ENCODE measurements at places on chromosomes 7 and 10.

GRCh38 chr10:15521328-15521903 lies 150.3 kb upstream of the FAM171A1 start:
- DNase-seq, result no peak

- no peak for DNase-seq
These were observed 26.2 kb downstream of the PRKAR2B start for GRCh38 chr7:107070710-107071109.

GRCh38 chr7:21771906-21772610 lies 173.6 kb downstream of the CDCA7L start:
- no peak for DNase-seq

GRCh38 chr10:27998178-27998953 lies 513 bp downstream of the ODAD2 start:
- DNase-seq, result no peak

DNA sequence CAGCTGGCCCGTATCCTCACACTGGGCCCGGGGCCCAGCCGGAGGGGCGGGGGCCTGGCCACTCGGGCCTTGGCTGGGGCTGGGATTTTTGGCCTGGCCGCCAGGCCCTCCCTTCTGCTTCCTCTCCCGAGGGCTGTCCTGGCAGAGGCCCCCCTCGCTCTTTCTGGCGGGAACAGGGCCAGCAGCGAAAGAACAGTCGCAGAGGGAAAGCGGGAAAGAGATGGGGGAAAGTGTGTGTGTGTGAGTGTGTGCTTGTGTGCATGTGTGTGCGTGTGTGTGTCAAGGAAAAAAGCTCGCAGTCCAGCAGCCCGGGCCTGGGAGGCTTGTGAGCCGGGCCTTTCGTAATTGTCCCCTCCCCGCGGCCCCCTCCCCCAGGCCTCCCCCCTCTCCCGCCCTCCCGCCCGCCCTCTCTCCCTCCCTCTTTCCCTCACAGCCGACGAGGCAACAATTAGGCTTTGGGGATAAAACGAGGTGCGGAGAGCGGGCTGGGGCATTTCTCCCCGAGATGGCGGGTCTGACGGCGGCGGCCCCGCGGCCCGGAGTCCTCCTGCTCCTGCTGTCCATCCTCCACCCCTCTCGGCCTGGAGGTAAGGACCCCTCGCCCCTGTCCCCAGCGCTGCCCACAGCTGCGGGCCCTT lies at the start of gene ELN:
ELN (plus strand) TSS at position 491 of the 638 bp plus-strand sequence; CDS start at position 506, 15 bp downstream.
- DNase-seq, result peak; percentile 71

DNA sequence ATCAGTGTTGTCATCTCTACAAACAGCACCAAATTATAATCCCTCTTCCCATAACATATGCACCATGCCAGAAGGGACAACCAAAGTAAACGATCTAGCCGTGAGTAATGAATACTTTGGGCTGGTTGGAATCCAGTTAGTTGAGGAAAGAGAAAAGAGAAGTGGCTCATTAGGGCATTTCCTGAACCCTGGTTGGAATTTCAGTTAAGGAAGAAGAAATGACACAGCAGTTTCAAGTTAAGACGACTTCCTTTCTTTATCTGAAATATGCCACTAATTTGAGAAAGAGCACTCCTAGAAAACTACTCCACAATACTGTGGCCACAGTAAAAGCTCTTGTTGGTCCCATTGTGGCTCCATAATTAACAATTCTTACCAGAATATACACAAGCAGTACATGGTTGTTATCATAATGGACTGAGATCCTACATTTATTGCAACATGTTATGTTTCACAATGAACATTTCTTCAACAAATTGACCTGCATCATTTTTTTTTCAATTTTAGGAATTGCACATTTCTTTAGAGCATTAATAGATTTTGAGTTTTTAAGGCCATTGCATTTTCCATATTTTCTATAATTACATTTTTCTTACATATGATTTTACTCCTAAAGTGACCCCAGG lies at the start of gene TFEC:
TFEC (minus strand) TSS at position 113 of the 626 bp plus-strand sequence. CDS start 46,322 bp downstream, outside the sequence.
- DNase-seq, result peak; percentile 5

DNA sequence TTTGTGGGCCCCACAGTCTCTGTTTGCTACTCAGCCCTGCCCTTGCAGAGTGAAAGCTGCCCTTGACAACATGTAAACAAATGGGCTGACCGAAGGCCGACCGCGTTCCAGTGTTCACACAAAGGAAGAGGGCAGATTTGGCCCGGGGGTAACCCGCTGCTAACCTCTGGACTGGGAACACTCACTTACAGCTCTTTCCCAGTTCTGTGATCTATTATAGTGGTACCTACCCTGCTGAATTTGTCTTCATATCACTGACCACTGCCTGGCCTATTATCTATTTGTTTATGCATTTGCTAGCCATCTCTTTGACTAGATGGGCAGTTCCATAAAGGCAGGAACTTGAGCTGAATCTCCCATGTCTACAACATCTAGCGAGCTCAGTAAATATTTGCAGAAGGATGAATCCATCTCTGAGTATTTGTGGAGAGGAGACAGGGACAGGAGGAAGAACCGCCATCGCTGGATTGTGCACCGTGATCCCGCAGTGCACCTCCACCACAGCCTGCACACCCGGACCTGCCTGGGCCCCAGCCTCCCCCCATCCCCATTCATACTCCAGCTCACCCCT lies 15.2 kb downstream of the SLC29A3 start:
- no peak for DNase-seq

DNA sequence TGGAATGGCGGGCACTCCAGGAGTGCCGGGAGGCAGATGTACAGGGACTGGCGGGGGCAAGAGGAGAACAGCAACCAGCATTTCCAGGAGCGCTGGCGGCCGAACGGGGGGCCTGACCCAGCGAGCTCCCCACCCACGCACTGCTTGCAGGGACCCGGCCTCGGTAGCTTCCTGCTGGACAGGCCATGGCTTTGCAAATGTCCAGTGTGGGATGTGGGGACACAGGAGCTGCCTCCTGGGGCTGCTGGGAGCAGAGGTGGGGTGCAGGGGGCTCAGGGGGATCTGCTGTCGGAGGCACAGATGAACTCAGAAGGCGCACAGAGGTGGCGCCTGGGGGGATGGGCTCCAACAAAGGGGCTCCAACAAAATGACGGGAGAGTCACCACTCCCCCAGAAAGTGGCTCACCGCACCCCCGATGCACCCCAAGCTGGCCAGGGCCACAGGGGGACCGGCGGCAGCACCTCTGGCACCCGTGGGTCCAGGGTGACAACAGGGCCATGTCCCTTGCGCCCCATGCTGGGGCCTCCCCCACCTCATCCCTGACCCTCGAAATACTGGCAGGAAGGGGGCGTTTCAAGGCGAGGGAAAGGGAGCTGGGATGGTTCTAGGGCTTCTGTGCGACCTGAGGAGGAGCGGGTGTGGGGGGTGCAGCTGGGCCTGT lies 41.1 kb downstream of the AP5Z1 start:
- DNase-seq, result no peak

DNA sequence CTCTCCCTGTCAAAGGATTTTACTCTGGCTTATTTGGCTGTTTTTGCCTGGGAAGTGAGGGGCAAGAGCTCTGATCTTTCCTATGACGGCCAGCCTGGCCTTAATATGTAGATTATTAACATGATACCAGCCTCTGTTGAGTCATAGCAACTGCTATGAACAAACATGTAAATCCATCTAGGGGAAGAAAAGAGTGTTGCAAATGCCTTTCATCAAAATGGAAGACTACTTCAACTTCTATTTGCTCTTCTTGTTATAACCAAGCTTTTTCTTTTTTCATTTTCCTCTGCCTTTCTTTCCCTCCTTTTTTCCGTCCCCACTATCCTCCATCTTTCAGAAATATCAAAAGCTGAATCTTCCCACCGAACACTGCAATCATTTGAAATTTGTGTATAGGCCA lies 46.6 kb downstream of the BTRC start:
- no peak for DNase-seq

DNA sequence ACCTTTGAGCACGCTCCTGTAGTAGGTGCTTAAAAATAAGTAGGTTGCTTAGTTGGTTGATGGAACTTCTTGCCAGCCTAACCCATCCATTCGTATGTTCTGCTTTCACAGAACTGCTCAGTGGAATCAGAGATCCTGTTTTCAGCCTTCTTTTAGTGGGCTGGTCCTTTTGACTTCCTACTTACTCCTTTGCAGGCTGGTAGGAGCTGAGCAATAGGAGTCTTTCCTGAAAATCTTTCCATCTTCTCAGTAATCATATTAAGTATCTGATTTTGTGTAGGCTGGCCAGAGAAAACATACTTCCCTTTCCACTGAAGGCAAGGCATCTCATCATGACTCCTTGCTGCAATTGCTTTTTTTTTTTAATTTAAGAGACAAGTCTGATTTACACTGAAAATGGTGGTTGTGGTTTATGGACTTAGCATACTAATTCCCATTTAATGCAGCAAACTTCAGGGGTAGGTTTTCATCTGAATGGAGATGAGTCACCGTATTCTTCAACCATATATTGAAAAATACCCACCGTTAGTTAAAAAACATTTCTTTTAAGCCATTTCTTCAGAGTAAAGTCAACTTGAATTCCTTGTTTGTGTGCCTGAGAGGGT lies 208.0 kb downstream of the ZNF365 start:
- no peak for DNase-seq

GRCh38 chr10:125160856-125161706 lies 718 bp upstream of the CTBP2 start:
- peak; percentile 65 for DNase-seq

- DNase-seq, result no peak
These were observed 14.3 kb downstream of the CALML3 start for GRCh38 chr10:5538892-5539651.

GRCh38 chr7:45598886-45599520 lies 24.8 kb downstream of the ADCY1 start:
- DNase-seq, result no peak

- no peak for DNase-seq
These were observed 174.8 kb upstream of the CDCA7L start for GRCh38 chr7:22120391-22121053.

- DNase-seq, result no peak
These were observed 49.3 kb downstream of the PNLIPRP2 start for GRCh38 chr10:116669832-116670644.

- peak; percentile 97 for DNase-seq
These were observed 3.7 kb upstream of the IFIT1B start for GRCh38 chr10:89373916-89374711.

DNA sequence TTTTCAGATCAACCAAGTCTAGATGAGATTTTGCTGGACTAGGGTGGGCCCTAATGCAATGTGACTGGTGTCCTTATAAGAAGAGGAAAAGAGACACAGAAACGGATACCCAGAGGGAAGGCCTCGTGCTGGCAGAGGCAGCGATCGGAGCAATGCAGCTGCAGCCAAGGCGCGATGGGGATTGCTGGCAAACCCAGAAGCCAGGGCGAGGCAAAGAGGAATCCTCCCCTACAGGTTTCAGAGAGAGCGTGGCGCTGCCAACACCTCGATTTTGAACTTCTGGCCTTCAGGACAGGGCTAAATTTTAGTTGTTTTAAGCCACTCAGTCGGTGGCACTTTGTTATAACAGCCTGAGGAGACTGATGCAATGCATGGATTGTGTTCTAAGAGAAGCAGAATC lies 157.1 kb upstream of the RHEB start:
- no peak for DNase-seq

DNA sequence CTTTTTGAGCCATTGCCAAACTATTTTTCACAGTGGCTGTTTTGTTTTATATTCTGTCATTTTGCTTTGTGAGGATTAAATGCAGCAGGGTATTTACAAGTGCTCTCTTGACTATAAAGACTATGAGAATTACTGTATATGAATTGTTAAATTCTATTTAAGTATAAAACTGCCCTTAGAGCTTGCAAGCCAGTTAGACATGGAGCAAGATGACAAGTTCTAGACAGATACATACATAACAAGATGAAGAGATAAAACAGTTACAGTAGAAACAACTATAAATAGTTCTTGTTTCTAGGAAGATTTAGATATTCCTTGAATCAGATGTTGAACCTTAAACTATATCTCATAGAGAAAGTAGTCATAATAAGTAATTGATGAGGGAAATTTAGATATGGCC lies 60.6 kb downstream of the DNAH11 start:
- DNase-seq, result no peak

- no peak for DNase-seq
These were observed 90.4 kb downstream of the ETV1 start for GRCh38 chr7:13898957-13899670.

GRCh38 chr7:119936836-119937235 lies 336.1 kb upstream of the KCND2 start:
- no peak for DNase-seq

GRCh38 chr10:87918254-87918859 lies 54.9 kb downstream of the PTEN start:
- DNase-seq, result no peak

- no peak for DNase-seq
These were observed 637.0 kb downstream of the ZNF716 start for GRCh38 chr7:58086871-58087535.

- no peak for DNase-seq
These were observed 34.8 kb upstream of the ADO start for GRCh38 chr10:62769574-62770242.

- no peak for DNase-seq
These were observed 26.2 kb upstream of the EBLN1 start for GRCh38 chr10:22244001-22244400.

GRCh38 chr10:128086003-128086863 lies 40.0 kb downstream of the MKI67 start:
- DNase-seq, result no peak

DNA sequence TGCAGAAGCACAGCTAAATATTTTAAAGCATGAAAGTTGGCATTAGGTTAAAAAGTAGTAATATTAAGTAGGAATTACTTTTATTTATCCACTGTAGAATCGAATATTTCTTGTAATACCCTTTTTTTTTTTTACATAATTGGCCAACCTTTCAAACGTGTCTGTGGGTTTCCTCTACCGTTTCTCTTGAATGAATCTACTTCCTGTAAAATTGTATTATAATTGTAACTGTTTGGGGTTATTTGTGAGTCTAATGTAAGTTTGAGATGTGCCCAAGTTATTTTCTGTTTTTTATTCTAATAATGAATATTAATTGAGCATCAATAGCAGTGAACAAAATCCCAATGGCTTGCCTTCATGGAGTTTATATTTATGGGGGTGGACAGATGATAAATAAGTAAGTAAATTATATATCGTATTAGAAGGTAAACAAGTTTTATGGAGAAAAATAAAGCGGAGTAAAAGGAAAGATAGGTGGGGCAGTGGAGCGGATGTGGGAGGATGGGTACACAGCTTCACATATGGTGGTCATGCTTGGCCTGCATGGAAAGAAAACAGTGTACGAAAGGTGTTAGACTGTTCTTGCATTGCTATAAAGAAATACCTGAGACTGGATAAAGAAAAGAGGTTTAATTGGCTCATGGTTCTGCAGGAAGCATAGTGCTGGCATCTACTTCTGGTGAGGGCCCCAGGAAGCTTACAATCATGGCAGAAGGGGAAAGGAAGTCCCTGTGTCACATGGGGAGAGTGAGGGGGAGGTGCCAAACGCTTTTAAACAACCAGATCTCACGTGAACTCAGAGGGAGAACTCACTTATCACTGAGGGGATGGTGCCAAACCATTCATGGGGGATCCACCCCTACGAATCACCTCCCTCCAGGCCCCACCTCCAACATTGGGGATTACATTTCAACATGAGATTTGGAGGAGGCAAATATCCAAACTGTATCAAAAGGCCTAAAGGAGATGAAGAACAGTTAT lies 5.4 kb downstream of the TSPAN13 start:
- DNase-seq, result no peak

GRCh38 chr7:52053525-52053924 lies 736.9 kb upstream of the COBL start:
- no peak for DNase-seq

All from putamen (tissue), 1 donor.